ENCODE measurements at places on chromosomes 16 and 17.

DNA sequence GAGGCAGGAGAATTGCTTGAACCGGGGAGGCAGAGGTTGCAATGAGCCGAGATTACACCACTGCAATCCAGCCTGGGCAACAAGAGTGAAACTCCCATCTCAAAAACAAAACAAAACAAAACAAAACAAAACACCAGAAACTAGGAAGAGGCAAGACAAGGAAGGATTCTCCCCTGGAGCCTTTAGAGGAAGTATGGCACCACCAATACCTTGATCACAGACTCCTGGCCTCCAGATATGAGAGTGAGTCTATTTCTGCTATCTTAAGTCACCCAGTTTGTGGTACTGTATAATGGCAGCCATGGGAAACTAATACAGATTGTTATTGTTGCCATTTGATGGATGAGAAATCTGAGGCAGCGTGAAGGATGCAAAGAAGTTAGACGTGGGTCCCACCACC lies 14.6 kb upstream of the CPPED1 start:
- DNase-seq: no peak

DNA sequence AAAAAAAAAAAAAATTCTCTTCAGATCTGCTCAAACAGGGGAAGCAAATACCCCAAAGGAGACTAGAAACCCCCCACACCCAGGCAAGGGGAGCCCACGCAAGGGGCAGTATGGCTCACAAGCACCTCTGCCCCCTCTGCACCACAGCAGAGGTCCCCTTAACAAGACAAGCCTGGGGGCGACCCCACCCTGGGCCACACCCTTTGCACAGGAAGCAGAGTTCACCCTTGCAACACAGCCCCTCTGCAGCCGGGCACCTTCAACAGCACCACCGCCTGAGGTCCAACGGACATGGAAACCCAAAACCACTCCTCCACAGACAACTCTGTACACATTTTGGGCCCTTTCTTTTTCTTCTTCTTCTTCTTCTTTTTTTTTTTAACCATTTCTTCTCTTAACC lies 12.8 kb downstream of the AXIN1 start:
- DNase-seq: no peak

DNA sequence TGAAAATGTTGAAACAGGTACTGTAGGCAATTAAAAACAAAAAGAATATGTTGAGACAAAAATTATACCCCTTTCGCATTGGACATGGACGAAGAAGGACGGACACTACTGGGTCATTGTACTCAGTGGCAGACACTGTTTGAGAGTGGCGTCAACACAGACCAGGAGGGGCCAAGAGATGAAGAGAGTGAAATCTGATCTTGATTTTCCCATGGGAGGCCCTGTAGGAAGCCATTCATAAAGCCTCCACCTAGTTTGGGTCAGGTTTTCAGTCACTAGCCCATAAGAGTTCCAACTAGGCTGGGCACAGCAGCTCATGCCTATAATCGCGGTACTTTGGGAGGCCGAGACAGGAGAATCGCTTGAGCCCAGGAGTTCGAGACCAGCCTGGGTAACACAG lies 23.6 kb upstream of the SMURF2 start:
- no peak for DNase-seq

- DNase-seq: no peak
Measured at GRCh38 chr16:89363621-89364393, 126.6 kb downstream of the ANKRD11 start.

DNA sequence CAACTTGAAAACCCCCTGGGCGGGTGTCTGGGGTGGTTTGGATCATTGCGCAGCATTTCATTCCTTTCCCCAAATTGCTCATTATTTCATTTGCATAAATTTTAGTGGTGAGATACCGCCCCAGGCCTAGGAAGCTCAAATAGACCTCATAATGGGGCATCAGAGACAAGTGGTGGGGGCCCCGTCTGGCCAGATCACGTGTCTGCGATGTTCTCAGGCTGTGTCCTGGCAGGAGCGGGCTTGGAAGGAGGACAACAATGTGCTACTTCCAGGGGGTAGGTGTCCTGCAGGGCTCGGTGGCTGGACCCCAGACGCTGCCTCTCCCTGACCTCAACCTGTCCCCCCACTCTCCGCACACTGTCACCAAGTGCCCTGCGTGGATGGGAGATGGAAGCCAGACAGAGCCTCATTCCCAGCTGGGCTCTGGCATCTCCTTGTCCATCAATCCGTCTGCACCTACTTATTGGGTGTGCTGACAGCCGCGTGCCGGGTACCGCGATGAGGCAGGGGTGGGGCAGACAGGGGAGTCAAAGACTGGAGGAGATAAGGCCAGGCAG lies 116.9 kb downstream of the NTN1 start:
- DNase-seq: no peak

- no peak for DNase-seq
Measured at GRCh38 chr17:75891605-75892555, 4.9 kb downstream of the TRIM65 start.

DNA sequence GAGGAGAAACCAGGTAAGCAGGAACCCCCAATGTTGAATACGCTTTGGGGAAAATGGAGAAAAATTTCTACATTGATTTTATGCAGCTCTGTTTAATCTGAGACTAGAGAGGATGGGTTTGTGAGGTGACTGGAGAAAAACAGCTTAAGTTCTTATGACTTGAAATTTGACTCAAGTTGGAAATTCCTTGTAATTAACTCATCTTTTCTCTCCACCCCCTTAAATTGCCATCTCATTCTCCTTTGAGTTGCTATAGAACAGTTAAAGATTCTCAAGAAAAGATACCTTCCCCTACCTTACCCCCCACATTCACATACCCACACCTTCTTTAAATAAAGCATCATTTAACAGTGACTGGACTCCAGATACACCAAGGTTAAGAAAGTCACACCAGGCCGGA lies 24.2 kb downstream of the ZNRF1 start:
- no peak for DNase-seq

DNA sequence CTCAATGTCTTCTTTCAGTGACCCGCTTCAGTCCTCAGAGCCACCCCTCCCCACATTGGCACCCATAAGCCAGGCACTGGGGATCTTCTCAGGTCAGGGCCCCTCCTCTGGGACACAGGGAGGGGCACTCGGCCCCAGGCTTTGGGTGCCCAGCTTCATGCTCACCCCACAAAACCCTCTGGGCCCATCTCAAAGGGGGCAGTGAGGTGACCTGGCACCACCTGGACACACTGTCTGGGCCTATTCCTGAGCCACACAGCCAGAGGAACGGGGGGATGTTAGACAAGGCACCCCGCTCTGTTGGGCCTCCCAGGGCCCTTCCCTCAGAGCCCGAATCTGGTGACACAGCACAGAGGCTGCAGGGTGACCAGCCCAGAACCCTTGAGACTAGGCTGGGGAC lies 36.1 kb downstream of the TNFRSF13B start:
- DNase-seq: no peak

DNA sequence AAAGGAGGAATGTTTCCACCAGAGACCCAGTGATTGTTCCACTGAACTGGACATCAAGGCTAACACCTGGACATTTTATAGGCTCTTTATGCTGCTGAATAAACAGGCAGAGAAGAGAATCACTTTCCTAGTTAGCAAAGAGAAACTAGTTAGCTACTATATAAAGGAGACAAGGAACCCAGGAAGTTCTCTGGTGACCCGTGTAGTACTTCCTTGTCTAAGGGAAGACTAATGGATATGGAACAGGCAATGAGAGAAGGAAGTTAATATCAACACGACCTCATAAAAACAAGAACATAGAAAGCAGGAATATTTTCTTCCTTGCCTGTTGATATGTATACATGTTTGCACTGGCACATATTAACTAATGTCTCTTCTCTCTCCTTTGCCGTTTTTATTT lies 30.8 kb upstream of the RPL38 start:
- DNase-seq: no peak

DNA sequence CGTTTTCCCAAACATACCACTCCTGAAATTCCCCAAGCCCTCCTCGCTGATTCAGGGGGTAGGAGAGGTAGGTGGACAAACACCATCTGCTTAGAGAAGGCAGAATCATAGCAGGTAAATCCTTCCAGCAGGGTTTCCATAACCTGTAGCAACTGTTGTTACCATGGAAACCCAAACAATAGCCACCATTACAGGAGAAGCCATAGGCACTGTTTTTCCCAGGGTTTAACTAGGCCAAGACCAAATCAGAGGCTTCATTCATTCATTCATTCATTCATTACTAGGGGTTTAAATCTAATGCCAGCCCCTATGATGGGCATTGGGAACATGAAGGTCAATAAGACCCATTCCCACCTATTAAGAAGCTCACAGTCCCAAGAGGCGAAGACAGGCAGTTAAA lies 25.5 kb upstream of the CIITA start:
- DNase-seq: no peak

- DNase-seq: peak; percentile 77
Measured at GRCh38 chr17:13736916-13737315, 135.2 kb upstream of the HS3ST3A1 start.

DNA sequence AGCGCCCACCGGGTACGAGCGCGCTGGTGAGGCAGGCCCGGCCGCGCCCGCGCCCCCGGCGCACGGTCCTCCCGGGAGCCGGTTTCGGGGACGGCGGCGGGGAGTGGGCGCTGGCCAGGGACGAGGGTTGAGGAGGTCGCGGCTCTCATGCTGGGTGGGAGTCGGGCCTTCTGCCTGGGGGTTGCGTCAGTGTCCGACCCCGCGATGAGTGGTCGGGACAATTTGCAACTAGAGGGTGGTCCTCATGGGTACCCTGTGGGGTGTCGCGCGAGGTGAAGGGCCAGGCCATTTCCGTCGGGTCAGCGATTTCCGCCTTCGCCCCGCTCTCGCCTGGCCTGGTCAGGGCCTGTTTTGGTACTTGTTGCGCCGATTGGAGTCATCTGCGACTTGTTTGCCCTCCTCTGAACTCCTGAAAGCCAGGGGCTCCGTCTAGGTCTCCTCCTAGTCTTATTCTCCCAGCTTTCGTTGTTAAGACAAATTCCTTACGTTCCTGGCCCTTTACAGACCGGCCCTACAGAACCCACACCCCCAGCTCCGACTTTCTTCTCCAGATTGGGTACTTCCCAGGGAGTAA lies 14.9 kb downstream of the NAA60 start:
- no peak for DNase-seq

DNA sequence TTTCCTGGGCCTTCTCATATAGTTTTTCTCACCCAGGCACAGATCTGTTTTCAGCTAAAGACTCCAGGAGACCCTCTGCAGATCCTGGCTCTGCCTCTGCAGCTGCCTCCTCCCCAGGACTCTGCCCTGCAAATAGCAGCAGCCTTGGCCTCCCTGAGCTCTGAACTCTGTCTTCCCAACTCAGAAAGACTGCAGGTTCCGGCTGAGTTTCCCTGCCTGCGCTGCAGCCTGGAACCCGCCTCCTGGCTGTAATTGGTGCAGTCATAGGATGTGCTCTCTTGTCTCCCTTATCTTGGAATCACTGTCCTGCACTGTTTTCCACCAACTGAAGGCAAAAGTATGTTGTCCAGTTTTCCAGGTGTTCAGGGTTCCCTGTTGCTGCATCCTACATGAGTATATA lies 14.3 kb upstream of the DNASE1 start:
- DNase-seq: no peak

- DNase-seq: no peak
Measured at GRCh38 chr16:75495076-75495674, at the start of gene CHST6. CHST6 (minus strand) TSS chr16:75495441; CDS start chr16:75479828, 15,613 bp downstream.

DNA sequence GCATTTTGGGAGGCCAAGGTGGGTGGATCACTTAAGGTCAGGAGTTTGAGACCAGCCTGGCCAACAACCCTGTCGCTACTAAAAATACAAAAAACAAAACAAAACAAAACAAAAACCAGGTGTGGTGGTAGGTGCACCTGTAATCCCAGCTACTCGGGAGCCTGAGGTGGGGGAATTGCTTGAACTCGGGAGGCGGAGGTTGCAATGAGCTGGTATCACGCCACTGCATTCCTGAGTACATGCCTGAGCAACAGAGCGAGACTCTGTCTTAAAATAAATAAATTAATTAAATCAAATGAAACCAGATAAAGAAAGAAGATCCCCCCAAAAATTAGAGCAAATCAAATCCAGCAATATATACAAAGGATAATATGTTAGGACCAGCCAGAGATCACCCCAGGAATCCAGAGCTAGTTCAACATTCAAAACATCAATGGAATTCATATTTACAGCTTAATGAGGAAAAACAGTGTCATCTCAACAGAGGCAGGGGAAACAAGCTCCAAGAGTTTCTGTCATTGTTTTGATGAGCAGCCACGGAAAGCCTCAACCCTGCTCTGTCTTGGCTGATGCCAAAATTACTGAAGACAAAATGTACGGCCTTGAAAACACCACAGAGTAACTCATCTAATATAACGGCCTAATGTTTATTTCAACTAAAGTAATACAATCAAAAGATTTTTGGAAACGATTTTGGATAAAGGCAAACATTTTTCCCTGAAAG lies 3.7 kb downstream of the PEMT start:
- DNase-seq: no peak

GRCh38 chr17:7060165-7060891 lies 16.4 kb upstream of the SLC16A11 start:
- peak; percentile 51 for DNase-seq

GRCh38 chr16:65384441-65384840 lies 262.6 kb upstream of the CDH11 start:
- no peak for DNase-seq

GRCh38 chr17:27538156-27538955 lies 82.1 kb downstream of the KSR1 start:
- no peak for DNase-seq

GRCh38 chr17:17613708-17614114 lies 22.2 kb upstream of the PEMT start:
- no peak for DNase-seq

DNA sequence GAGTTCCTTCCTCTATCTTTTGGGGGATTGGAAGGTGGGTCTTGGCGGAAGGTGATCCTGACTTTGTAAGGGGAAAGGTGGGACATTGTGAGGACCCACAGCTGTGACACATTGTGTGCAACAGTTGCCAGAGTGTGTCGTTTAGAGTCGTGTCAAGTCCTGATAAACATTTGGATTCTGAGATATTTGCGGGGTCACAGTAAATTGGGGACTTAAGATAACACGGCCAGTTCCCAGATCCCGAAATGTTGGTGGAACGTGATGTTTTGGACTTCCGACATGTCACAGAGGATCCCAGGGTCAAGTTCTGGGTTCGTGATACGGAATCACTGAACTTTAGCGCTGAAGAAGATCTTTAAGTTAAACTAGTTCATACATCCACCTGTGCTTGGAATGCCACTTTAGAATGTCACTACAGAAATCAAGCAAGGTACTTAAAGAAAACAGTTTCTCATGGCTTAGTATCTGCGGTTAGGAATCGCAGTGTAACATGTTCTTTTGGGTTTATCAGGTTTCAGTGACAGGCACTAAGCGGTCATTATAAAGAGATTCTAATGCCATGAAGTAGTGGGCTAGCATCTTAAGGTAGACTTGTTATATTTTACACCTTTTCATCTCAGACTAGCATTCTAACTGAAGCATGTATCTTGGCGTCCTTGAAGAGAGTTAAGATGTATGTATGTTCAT lies 815 bp downstream of the ATAD5 start:
- no peak for DNase-seq

DNA sequence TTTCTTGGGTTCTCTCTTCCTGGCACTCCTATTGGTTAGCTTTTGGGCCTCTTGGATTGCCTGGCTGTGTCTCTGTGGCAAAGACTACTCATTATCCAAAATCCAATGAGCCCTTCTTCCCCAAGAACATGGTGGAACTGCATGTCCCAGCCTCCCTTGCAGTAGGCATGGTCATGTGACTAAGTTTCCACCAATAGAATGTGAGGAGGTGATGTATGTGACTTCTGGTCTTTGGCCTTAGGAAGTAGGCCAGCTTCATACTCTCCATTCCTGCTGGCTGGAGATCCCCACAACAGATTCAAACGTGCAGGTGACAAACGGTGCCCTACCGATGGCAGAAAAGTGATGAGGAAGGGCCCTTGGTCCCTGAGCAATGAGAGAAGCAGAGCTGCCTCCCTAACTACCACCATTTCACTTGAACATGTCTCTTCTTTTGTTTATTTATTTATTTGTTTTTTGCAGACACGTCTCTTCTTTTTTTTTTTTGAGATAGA lies 17.3 kb upstream of the SPN start:
- DNase-seq: no peak
